ENCODE measurements at places on chromosomes 2 and 18.

DNA sequence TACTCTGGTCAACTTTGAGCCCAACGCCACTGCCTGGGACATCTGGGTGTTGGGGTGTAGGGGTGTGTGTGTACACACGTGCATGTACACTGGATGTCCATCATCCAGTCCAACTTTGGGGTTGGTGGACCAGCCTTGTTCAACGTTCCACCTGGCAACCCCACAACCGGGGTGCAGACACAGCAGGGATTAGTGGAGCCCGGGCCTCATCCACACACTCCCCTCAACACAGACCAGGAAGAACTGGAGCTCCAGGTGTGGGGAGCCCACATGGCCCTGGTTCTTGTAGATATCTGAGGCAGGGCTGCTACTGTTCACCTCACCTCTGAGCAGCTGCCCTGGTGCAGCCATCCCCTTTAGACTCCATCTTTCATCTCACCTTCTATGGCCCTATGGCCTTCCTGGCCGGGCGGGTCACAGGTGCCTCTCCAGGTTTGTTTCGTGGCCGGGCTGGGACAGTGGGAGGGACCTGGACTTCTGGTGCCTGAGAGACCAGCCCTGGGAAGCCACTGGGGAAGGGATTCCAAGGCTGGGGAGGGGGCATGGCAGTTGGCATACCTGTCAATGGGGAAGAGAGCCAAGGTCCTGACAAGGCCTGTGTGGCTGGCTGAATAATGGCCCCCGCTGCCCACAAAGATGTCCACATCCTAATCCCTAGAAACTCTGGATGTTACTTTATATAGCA is 7.5 kb downstream of the NEU2 start:
- DNase-seq: no peak

GRCh38 chr2:42974169-42974720 is 181.9 kb upstream of the HAAO start:
- DNase-seq: no peak

- no peak for DNase-seq
Observed at GRCh38 chr2:42367835-42368234, 6.8 kb upstream of the COX7A2L start.

DNA sequence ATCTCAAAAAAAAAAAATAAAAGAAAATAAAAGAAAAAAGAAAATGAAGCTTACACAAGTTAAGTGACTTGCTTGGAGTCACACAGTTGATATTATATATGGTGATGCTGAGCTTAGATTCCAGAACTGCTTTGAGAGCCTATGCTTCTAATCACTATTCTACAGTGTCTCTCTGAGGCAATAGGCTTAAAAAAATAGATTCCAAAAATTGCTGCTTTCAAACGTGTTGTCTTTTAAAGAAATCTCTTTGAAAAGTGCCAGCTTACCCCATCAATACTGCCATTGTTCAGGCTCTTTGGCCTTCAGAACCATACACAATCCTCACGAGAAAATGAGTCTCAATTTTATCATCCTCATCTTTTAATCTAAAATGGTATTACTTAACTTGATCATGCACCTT is 102.6 kb downstream of the CDK15 start:
- DNase-seq: no peak

GRCh38 chr2:187499941-187500532 is 52.0 kb upstream of the CALCRL start:
- no peak for DNase-seq

DNA sequence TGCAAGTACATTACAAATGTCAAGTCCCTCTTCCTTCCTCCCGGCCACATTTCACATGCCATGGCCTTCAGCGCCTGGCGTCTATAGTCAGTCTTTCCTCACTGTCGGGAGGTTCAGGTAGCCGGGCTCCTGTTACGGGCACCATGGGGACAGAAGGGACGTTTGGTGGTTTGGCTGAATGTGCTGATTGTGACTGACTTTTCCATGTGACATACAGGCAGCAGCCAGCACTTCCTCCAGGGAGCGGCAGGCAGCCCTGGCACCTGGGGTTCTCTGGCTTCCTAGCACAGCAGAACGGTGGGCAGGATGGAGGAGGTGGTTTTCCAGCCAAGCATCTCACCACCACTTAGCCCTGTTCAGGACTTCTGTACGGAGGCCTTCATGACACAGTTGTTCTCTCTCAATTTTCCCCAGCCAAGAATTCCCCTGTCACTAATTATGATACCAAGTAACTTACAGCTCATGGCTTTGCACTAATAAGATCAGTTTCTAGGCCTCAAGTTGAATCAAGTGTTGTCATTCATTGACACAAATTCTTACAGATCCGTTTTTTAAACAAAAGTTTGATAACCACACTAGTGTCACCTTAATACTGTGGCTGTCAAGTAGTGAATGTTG is 83.9 kb upstream of the REV1 start:
- no peak for DNase-seq

- no peak for DNase-seq
Observed at GRCh38 chr2:71831193-71831577, 316.5 kb downstream of the CYP26B1 start.

- no peak for DNase-seq
Observed at GRCh38 chr2:67974559-67975430, 88.0 kb downstream of the C1D start.

DNA sequence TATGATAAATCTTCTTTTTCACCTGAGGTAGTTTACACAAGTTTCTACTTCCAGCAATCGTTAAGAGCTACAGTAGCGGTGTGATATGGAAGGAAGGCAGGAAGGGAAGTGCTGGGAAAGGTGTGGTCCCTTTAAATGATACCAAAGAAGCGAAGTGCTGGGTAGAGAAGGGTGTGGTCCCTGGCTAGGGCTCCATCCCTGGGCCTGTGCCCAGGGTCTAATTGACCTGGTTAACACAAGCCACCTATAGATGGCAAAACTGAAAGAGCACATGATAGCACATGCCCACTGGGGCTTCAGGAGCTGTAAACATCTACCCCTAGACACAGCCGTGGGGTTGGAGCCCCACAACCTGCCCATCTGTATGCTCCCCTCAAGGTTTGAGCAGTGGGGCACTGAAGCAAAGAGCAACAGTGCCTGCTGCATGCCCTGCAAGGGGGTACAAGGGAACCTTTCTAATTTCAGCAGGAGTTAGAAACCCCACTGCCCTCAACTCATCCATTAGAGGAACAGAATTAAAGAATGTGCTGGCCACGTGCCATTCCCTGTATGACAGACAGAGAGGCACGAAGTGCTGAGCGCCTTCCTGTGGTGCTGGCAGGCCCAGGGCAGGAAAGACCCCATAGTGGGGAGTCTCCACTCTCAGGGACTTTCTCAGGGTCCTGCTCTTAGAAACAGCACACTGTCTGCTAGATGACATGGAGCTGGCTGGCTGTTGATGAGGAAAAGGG is 153.1 kb upstream of the LMAN1 start:
- no peak for DNase-seq

DNA sequence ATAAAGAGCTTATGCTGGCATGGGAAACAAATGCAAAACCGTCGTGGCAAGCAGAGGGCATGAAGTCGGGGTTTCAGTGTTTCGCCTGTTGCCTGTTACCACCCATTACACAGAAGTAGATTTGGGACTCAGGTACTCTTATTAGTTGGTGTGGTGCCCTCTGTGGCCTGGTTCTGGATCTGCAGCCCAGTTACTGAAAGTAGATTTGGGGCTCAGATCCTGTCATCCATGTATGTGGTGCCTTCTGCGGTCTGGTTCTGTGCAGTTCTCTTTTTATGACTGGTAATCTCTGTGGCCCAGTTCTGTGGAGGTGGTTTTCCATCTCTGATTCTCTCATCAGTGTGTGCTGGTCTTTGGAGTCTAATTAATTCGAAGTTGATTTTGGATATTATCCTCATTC is 45.2 kb downstream of the ADNP2 start:
- no peak for DNase-seq

DNA sequence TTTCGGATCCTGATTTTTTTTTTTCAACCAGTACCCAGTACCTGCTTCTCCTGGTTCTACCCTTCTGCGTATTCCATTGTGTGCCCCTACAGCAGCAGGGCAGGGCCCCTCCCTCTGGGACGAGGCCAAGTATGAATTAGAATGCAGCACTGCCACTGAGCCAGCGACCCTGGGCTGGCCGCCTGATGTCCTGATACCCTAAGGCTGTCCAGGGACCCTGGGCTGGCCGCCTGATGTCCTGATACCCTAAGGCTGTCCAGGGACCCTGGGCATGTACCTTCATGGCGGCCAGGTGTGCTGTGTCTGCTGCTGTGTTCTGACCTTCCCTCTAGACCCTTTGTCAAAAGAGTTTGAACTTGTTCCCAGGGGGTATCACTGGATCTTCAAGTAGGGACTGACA is 42.9 kb downstream of the CABLES1 start:
- no peak for DNase-seq

DNA sequence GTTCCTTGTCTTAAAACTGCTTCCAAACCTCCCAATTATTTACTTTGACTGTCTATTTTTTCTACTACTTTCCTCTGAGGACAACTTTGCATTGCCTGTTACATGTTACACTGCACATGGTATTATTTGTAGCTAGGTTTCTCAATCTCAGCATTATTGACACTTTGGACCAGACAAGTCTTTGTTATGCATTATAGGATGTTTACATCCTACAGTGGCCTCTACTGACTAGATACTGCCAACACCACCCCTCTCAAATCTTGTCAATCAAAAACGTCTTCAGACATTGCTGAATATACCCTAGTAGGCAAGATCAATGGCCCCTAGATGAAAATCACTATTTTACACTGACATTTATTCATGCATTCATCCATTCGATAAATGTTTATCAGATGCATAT is 129.6 kb upstream of the DNAJC10 start:
- DNase-seq: no peak

GRCh38 chr2:3641841-3642421 is 16.1 kb upstream of the ALLC start:
- DNase-seq: no peak

GRCh38 chr2:237295889-237296480 is 118.0 kb downstream of the COL6A3 start:
- DNase-seq: no peak

DNA sequence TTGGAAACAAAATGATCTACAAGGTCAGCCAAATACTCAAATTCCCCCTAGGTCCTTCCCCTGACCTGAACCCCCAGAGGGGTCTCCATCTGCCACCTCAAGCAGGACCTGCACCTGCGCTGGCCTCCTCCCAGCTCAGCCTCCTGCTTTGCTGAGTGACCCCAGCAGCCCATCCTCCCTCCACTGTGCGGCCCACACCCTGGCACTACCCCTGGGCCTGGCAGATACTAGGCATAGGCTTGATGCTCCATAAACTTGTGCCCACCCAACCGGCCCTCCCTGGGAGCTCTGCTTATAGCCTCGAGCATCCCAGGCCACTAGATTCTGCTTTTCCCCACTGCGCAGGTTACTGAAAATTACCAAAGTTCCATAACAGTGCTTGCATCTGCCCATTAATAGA is 156.2 kb downstream of the HDAC4 start:
- DNase-seq: no peak

- DNase-seq: no peak
Observed at GRCh38 chr2:182655750-182656149, 60.3 kb upstream of the DNAJC10 start.

DNA sequence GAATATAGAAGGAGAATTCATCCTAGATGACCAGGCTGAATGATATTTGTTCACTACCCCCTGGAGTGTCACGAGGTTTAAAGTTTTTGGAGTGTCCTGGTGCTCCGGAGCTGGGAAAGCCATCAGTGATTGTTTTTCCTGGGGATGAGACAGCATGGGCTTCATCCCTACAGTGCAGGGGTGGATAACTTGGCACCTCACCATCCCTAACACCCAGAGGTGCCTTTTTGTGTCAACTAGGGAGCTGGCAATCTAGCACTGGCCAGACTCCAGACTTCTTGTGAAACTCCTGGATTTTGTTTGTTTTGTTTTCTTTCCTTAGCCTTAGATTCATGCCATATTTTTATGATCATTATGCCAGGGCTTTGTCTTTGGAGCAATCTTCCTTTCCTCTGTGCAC is 164.8 kb downstream of the PRKCE start:
- no peak for DNase-seq

DNA sequence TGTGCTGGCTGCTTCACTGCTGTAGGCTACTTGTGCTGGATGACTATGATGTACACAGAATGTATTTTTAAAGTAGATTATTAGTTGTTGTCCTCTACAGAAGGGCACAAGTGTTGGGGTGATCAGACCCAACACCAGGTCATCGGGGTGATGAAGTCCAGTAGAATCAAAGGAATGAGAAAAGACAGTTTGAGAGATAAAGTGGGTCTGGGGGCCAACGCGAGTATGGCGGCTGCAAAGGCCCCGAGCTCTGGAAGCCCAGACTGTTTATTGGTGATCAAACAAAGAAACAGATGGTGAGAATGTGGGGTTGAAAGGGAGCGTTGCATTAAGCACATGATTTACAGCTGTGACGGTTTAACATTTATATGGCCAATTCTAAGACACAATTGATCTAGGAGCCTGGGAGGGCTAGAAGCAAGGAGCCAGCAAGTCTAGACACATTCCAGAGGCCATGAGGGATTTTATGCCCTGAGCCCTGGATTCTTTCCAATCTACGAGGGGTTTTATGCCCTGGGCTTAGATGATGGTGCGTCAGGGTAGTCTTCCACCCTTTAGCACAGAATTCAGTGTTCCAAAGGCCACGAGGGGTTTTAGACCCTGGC is 153.5 kb downstream of the AGPS start:
- DNase-seq: no peak

DNA sequence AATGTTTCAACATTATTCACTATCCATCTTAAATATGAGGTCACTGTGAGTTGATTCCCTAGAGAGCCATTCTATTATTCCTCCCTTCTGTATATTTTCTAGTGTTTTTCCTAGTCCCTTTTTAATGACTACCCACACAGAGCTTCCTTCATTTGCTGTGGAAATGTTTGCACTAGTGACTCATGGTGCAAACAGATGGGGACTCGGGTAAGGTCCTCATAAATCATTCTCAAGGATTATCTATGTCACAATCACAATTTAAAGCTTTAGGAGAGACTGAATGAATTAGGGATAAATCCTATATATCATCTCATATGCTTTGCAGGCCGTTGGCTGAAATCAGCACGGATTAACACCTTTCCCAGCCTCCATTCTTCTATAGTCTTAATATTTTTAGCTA is 159.6 kb downstream of the DCC start:
- DNase-seq: no peak

GRCh38 chr2:187851955-187852561 is 297.8 kb upstream of the TFPI start:
- DNase-seq: no peak

DNA sequence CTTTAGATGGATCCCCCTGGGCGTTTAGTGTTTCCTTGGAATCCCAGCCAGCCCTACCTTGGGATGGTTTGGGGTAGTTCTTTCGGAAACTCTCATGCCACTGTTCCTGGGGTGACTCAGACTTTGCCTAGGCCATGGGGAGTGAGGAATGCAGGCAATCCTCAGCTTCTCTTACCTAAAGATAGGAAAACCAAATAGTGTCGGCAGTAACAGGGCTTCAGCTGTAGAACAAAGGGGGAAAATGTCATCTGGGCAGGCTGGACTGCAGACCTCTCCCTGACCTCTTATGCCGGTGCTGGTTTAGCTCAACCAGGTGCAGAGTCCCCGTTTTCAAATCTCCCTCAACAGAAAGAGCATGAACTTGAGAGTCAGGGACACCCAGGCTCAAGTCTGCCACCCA is 252.1 kb downstream of the TSN start:
- DNase-seq: no peak

- DNase-seq: no peak
Observed at GRCh38 chr2:27375513-27376099, 4.9 kb downstream of the ZNF513 start.
